ENCODE measurements at places on chromosomes 5 and 9. TPM values are rescaled to one million over a fixed set of nuclear protein-coding genes. Genes with fewer than 3 reads are reported as not detected.

- DNase-seq, result peak; percentile 54
- H3K4me3 ChIP-seq, result no peak overlapping the region
- peak overlapping the region; percentile 57 for H3K27ac ChIP-seq
- no peaks in the 10 kb centered on the region for H3K36me3 ChIP-seq
- no peaks in the 10 kb centered on the region for H3K4me1 ChIP-seq
- no peaks in the 10 kb centered on the region for H3K27me3 ChIP-seq
Observed at GRCh38 chr9:97788763-97789663, 64.0 kb upstream of the FOXE1 start.

DNA sequence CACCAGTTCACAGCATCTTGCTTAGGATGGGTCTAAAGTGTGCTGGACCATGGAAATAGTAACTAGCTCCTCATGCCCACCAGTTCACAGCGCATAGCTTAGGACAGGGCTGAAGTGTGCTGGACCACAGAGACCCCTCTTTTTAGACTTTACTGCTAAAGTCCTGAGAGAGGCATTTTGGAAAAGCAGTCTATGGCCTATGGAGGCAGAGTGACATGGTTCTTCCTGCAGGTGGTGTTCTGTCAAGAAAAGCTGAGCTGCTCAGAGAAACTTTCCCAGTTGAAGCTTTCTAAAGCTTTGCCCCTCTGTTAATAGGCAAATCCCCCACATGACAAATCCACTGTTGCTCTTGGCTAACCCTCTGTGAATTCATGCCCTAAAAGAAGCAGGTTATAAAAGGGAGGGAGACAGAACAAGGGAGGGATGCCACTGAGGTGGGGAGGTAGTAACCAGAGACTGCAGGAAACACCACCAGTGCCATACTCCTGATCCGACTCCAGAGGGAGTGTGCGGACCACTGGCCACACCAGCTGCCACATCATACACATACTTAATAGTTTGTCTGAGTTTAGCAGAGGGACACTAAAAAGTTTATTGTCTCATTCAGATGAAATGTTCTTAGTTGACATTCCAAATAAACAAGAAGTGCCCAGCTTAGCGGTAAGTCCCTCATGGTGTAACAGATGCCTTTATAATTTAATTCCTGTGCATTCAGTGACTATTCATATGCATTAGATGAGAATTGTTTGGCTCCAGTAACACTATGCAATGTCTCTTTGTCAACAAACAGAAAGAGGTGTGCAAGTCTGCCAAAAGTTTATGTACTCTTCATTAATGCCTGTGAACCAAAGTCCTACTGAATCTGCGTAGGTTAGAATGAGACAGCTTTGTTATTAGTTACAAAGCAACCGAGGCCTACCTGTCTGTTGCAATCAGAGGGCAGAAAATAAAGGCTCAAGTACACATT is 236.2 kb upstream of the NFIL3 start:
- no peaks in the 10 kb centered on the region for H3K4me1 ChIP-seq
- H3K36me3 ChIP-seq, result no peaks in the 10 kb centered on the region

DNA sequence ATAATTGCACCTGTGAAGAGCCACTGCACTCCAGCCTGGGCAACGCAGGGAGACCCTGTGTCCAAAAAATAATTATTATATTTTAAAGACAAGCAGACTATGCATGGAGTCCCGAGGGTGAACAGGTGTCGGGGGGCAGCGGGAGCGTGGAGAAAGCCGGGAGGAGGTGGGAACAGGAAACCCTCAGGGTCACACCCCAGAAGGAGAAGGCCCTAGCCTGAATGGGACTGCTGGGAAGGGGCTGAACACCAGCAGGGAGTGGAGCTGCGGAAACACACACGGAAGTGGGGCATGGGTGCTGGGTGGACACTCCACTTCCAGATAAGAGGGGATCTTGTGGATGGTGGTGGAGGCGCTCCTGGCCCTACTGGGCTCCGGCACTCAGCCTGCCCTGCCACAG is 12.8 kb downstream of the SURF6 start:
- peaks cover 36% of the 10 kb centered on the region for H3K27me3 ChIP-seq
- H3K36me3 ChIP-seq, result peaks cover 3% of the 10 kb centered on the region
- no peak overlapping the region for H3K27ac ChIP-seq

DNA sequence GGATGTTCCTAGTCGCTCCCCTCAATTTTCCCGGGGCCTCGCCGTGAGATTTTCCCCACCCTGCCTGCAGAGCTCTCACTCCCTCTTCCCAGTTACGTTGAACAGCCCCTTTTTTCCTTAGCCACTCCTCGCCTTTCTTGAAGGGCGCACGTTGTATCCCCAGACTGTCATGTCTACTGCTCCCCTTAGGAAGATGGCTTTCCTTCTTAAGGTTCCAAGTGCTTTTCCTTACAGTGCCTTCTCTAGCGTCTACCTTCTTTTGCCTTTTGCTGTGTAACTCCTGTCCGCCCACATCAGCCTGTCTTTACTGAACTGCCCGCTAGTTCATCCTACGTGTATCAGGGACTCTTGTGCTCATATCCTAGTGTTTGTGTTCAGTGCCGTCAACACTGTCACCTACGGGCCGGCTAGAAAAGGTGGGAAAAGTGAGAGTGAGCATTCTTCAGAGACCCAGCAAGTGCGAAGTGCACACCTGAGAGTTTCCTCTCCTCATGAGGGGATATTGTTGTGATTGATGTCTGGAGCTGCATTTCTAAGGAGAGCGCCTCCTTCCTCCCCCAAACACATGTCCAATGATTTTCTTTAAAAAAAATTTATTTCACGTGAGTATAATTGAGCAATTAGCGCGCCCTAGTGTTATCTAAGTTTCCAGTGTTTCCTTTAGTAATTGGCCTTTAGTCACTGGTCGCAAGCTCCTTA is 764 bp downstream of the CAMLG start:
- DNase-seq, result peak; percentile 53
- peak overlapping the region; percentile 89 for H3K27ac ChIP-seq
- H3K4me3 ChIP-seq, result peak overlapping the region; percentile 93
- H3K36me3 ChIP-seq, result peaks cover 23% of the 10 kb centered on the region
- H3K27me3 ChIP-seq, result no peaks in the 10 kb centered on the region

DNA sequence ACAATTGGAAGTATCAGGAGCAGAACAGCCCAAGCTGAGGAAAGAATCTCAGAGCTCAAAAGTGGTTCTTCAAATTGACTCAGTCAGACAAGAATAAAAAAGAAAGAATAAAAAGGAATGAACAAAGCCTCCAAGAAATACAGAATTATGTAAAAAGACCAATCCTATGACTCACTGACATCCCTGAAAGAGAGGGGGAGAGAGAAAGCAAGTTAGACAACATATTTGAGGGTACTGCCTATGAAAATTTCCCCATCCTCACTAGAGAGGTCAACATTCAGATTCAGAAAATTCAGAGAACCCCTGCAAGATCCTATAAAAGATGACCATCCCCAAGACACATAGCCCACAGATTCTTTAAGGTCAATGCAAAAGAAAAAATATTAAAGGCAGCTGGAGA is 173.2 kb downstream of the ALDH1A1 start:
- H3K27me3 ChIP-seq, result no peaks in the 10 kb centered on the region
- H3K36me3 ChIP-seq, result no peaks in the 10 kb centered on the region
- H3K4me1 ChIP-seq, result peaks cover 11% of the 10 kb centered on the region
- no peak for DNase-seq

DNA sequence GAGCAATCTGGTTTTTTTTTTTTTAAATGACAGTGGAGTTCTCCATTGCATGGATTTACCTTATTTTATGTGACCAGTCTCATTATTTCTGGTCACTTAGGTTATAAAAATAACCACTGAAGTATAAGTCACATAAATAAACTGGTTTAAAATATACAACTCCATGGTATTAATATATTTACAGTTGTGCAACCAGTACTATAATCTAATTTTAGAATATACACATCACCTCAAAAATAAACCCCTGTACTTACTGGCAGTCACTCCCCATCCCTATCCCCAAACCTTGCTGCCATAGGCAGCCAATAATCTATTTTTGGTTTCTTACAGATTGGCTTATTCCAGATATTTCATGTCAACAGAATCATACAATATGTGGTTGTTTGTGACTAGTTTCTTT is 57.8 kb downstream of the FYB1 start:
- peaks cover 4% of the 10 kb centered on the region for H3K36me3 ChIP-seq
- H3K27me3 ChIP-seq, result no peaks in the 10 kb centered on the region
- no peak overlapping the region for H3K27ac ChIP-seq
- DNase-seq, result no peak

DNA sequence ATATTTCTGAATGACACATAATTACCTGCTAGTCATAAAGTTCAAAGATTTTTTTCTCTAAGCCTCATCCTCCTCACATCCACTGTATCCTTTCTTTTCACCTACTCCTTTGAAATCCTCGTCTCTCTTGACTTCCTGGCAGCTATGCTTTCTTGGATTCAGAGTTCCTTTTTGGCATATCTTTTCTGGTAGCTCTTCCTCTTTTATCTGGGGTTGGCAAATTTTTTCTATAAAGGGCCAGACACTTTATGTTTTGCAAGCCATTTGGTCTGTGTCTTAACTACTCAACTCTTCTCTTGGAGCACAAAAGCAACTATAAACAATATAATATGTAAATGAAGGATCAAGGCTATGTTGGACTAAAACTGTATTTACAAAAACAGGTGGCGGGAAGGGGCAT is 197.5 kb downstream of the KIAA0825 start:
- H3K4me3 ChIP-seq, result no peak overlapping the region
- no peak overlapping the region for H3K27ac ChIP-seq
- H3K27me3 ChIP-seq, result no peaks in the 10 kb centered on the region

- no peaks in the 10 kb centered on the region for H3K36me3 ChIP-seq
- H3K27me3 ChIP-seq, result peaks cover 5% of the 10 kb centered on the region
- no peak overlapping the region for H3K27ac ChIP-seq
- H3K4me3 ChIP-seq, result no peak overlapping the region
- H3K4me1 ChIP-seq, result no peaks in the 10 kb centered on the region
Observed at GRCh38 chr5:36536616-36537005, 69.8 kb upstream of the SLC1A3 start.

GRCh38 chr5:41728281-41728680 is 141.9 kb downstream of the OXCT1 start:
- no peaks in the 10 kb centered on the region for H3K27me3 ChIP-seq
- no peak for DNase-seq
- H3K27ac ChIP-seq, result no peak overlapping the region
- no peaks in the 10 kb centered on the region for H3K36me3 ChIP-seq
- H3K4me1 ChIP-seq, result no peaks in the 10 kb centered on the region
- H3K4me3 ChIP-seq, result no peak overlapping the region

- peaks cover 5% of the 10 kb centered on the region for H3K36me3 ChIP-seq
- peaks cover 19% of the 10 kb centered on the region for H3K4me1 ChIP-seq
- no peaks in the 10 kb centered on the region for H3K27me3 ChIP-seq
- no peak for DNase-seq
Observed at GRCh38 chr9:84705128-84705527, 35.6 kb downstream of the NTRK2 start.

GRCh38 chr5:18111906-18112465 is 477.7 kb downstream of the TAF11L14 start:
- H3K27me3 ChIP-seq, result no peaks in the 10 kb centered on the region
- no peak overlapping the region for H3K27ac ChIP-seq
- H3K4me3 ChIP-seq, result no peak overlapping the region
- no peaks in the 10 kb centered on the region for H3K4me1 ChIP-seq

DNA sequence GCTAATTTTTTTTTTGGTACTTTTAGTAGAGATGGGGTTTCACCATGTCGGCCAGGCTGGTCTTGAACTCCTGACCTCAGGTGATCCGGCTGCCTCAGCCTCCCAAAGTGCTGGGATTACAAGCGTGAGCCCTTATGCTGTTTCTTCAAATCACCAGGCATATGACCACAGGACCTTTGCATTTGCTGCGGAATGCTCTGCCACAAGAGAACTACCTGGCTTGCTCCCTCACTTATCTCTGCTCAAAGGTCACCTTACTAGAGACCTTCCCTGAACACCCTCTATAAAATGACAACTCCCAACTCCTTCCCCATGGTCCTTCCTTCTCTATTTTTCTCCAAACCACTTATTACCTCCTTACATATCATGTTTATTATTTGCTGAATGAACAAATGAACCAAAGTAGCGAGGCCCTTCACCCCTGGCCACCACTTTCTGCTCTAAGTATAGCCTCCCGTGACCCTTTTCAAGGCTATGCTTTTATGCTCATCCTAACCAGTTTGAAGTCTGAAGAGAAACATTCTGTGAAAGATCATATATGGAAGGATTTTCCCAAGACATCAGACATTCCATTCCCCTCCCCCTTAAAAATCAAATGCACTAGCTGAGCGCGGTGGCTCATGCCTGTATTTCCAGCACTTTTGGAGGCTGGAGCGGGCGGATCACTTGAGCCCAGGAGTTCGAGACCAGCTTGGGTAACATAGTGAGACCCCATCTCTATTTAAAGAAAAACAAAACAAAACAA is 1.3 kb downstream of the ZER1 start:
- H3K4me3 ChIP-seq, result peak overlapping the region; percentile 84
- DNase-seq, result no peak
- no peaks in the 10 kb centered on the region for H3K27me3 ChIP-seq
- peaks cover 12% of the 10 kb centered on the region for H3K4me1 ChIP-seq
- no peak overlapping the region for H3K27ac ChIP-seq

DNA sequence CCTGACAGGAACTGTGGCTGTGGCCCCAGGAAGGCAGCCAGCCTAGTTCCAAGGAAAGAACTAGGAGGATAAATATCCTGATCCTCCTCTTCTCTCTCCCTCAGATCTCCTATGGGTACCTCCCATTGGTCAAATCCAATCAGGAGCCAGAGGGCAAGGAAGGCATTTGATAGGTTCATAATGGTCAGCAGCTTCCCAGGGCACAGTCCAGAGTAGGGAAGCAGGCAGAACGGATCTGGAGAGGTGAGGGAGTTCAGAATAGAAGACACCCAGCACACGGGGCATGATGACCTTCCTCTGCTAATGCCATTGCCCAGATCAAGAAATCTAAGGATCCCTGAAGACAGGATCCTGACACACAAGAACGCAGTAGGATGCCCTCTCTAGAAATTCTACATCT is 8.6 kb downstream of the ABLIM3 start:
- H3K4me1 ChIP-seq, result peaks cover 8% of the 10 kb centered on the region
- H3K27ac ChIP-seq, result no peak overlapping the region
- DNase-seq, result no peak

DNA sequence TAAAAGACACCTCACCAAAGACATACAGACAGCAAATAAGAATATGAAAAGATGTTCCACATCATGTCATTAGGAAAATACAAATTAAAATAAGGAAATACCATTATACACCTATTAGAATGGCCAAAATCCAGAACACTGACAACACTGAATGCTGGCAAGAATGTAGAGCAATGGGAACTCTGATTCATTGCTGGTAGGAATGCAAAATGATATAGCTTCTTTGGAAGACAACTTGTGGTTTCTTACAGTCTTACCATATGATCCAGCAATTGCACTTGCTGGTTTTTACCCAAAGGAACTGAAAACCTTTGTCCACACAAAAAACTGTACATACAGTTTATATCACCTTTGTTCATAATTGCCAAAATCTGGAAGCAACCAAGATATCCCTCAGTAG is 6.5 kb downstream of the TMEM161B start:
- no peak overlapping the region for H3K4me3 ChIP-seq
- H3K36me3 ChIP-seq, result no peaks in the 10 kb centered on the region
- no peak overlapping the region for H3K27ac ChIP-seq
- H3K27me3 ChIP-seq, result no peaks in the 10 kb centered on the region

- H3K4me3 ChIP-seq, result no peak overlapping the region
- no peak overlapping the region for H3K27ac ChIP-seq
- no peaks in the 10 kb centered on the region for H3K27me3 ChIP-seq
Observed at GRCh38 chr5:147567917-147568598, 58.2 kb upstream of the DPYSL3 start.

DCAF12 gene
- total RNA-seq, result 20.8 TPM

FOXD4L6 gene
- 0.28 TPM for total RNA-seq

SPINK7 gene
- total RNA-seq, result not detected

ZNF169 gene
- 5.8 TPM for total RNA-seq

IFNB1 gene
- total RNA-seq, result 0.61 TPM

MAMDC2 gene
- total RNA-seq, result 0.29 TPM

BTNL9 gene
- total RNA-seq, result 5.0 TPM

PLAC8L1 gene
- 3.8 TPM for total RNA-seq

SOX30 gene
- 0.09 TPM for total RNA-seq

Data from Calu3 (cell line).